ENCODE measurements at places on chromosomes 4 and X.

GRCh38 chr4:7967501-7968261 is 28.0 kb upstream of the AFAP1 start:
- DNase-seq = no peak

- DNase-seq = no peak
Measured at GRCh38 chr4:140309124-140309870, 64.1 kb upstream of the SCOC start.

GRCh38 chr4:101282076-101282844 is 65.1 kb downstream of the PPP3CA start:
- DNase-seq = peak; percentile 77

GRCh38 chr4:180810581-180810980 is 1432.6 kb upstream of the TENM3 start:
- DNase-seq = no peak

DNA sequence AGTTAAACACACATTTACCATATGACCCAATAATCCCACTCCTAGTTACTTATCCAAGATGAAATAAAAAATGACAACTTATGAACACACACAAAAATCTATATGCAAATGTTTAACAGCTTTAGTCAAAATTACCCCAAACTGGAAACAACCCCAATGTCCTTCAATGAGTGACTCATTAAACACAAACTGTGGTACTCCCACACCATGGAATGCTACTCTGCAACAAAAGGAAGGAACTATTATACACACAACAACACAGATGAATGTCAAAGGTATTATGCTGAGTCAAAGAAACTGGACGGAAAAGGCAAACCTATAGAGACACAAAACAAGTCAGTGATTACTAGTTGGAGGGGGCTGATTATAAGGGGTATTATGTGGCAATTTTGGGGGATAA is 40.5 kb downstream of the MED14 start:
- DNase-seq = no peak

DNA sequence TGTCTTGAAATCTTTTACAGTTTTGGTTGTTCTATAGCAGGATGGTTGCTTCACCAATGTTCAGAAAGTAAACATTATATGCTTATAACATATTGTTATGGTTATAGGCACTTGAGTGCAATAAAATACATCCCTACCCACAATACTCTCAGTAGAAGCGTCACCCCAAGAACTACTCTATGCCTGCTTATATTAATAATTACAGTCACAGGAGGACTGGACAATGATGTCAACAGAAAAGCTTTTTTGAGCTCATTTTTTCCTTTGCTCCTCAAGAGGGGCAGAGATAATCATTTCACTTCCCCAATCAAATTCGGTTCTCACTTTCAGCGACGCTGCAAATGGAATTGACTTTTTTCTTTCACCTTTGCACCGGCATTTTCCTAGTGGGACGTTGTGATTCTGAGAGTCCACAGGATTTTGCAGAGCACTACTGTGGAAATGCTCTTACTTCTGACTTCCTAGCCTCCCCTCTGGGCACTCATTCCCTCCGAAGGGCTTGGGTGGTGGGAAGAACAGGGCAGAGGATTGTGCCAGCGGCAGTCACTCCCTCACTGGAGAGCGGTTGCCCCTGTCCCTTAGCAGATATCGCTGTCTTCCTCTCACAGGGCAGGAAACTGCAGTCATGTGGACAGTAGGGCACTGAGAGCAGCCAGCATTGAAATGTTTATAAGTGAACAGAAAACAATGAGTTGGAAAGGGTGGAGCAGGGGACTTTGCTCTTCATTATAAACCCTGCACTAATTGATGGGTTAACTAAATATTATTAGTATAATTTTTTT is 24.9 kb upstream of the SGMS2 start:
- no peak for DNase-seq

Data from NB4 (cell line).